Hepatocyte (in vitro differentiated cells): ENCODE measurements at places on chromosomes 7 and 10.
A peak's percentile ranks its signal among the peaks of the same experiment; 100 is the strongest.

- no peak for DNase-seq
Observed at GRCh38 chr7:95427166-95427565, 7.7 kb downstream of the PON2 start.

GRCh38 chr10:127878475-127879055 is 14.2 kb downstream of the CLRN3 start:
- DNase-seq = no peak

DNA sequence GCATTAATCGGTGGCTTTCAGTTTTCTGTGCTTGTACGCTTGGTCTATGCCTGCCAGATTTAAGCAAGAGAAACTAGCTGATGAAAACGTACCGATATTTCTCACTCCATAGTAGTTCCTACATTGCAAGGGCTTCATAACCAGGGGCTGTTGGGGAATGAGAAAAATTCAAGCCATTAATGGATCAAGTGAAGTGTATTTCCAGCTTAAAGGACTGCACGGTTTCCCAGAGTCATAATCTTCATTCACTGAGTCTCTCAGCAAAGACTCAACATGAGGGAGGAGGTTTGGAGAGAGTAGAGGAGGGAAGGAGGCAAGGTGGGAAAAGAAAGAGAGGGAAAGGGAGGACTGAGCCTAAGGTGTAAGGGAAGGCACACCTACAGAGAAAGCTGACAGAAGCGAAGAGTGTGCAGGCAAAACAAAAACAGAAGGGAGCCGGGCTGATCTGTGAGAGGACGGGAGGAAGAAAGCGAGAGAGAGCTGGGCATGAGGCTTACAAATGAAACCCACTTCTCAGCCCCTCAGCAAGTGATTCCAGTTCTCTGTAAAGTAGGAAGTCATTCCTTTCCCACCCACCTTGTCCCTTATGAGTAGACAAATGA is 625 bp downstream of the GIMAP2 start:
- DNase-seq = no peak

- no peak for DNase-seq
Observed at GRCh38 chr10:122404576-122404975, 30.1 kb downstream of the PLEKHA1 start.

DNA sequence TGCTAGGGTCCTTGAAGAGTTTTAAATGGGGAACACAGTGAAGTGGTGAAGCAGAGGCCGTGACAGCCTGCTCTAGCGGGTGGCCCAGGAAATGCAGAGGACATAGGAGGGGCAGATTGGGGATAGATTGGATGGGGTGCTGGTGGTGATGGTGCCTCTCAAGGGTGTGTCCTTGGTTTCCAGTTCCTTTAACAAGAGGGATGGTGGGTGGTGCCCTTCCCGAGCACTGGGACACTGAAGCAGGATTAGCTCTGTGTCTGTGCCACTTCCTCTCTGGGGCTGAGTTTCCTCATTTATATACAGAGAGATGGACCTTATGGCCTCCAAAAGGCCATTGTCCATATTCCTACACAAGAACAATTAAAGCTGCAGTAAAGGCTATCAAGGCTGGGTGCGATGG is 285.5 kb downstream of the TCF7L2 start:
- DNase-seq = no peak

DNA sequence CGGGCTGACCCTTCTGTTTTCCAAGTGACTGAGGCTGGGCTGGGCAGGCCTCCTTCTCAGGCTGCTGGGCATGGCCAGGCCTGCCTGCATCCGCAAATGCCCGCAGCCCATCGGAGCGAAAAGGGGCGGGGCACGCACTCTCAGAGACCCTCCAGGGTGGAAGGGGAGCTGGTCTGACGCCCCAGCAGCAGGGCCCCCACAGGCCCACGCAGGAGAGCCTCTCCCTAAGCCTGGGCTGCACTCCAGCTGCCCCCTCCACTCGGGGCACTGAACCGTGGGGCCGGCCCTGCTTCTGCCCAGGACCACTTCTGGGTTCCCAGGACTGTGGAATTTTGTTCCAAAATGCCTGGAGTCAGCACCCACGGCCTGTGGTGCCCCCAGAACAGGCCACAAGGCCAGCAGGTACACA is 9.3 kb downstream of the ADAP1 start:
- DNase-seq = no peak

GRCh38 chr10:90269699-90270098 is 568.3 kb downstream of the KIF20B start:
- DNase-seq = no peak

DNA sequence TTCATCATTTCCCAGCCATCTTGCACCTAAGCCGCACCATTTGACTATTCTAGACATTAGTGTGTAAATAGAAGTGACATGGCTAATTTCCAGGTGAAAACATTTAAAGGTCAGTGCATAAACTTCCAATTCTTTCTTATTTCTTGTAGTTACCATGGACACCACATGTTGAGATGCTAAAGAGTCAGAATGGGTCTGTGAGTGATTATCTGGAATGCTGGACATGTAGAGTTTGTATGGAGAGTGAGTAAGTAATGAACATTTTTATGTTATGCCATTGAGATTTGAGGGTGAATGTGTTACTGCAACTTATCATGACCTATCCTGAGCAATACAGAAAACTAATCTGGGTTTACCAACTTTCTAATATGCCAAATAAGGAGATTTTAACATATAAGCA is 60.4 kb downstream of the MEOX2 start:
- no peak for DNase-seq

GRCh38 chr7:83429493-83429892 is 219.4 kb downstream of the SEMA3E start:
- no peak for DNase-seq

DNA sequence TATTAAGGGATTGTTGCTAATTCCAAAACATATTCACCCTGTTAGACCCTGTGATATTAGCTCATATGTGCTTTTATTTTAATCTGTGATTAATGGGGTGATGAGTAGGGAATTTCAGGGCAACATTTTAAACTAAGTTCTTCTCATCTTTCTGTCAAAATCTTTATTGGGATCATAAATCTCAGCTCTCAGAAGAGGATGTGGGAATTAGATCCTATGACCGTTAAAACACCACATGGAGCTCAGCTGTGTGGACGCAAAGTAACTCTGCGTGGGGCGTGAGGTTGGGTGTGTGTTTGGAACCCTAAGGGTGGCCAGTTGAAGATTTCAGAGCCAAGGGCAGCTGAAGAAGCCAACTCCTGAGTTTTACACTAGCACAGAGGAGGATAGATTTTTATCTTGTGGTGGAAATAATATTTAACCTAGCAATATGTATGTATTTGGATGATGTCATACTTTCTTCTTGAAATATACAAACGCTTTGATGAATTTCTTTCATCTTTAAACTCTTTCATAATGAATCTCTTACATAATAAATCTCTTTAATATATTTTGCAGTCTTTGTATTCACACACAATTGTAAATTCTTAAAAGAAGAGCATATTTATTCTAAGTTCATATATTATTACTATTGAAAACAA is 64.4 kb downstream of the EPDR1 start:
- no peak for DNase-seq

DNA sequence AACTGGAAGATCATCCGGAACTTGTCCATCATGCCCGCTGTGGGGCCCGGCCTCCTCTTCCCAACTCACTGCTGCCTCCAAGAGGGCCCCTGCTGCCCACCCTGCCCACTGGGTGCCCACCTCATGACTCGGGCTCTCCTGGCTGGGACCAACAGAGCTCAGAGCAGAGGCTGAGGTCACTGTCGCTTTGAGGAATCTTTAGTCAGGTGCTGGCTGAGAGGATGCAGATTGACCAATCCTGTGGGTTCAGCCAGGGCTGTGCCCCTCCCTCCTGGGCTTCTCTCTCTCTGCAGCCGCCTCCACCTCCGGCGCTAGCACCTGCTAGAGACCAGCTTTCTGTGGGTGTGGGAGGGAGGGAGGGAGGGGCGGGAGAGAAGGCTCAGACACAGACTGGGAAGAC is at the start of gene CALHM1:
Gene CALHM1, minus strand, starts transcription at position 181 of the 400 bp plus-strand sequence. Its CDS starts 149 bp downstream, at position 32.
- peak; percentile 36 for DNase-seq

- DNase-seq = no peak
Observed at GRCh38 chr7:141960687-141961422, 12.7 kb downstream of the TAS2R38 start.
